Activated T-cell treated with anti-CD3 and anti-CD28 coated beads for 4 hours (primary cell): ENCODE measurements at places on chromosomes 7 and 10.

DNA sequence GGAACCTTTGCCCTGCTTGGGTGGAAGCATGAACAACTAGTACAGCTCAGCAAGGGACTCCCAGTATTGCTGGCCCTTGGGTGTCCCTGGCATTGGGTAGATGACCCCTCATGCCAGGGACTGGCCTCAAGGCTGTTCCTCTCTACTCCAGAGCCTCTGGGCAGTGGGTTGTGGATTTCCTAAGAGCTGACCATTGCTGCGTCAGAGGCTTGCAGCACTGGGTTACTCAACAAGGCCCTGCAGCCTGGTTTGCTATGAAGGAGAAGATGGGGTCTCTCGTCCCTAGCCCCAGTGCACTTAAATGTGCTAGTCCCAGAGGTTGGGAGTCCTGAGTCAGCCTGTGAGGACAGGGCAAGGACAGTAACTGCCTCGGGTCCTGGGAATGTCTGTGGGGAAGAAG, 2.5 kb downstream of the VSIR start:
- DNase-seq = no peak

GRCh38 chr10:94315024-94315451, 47.7 kb downstream of the NOC3L start:
- DNase-seq = no peak

DNA sequence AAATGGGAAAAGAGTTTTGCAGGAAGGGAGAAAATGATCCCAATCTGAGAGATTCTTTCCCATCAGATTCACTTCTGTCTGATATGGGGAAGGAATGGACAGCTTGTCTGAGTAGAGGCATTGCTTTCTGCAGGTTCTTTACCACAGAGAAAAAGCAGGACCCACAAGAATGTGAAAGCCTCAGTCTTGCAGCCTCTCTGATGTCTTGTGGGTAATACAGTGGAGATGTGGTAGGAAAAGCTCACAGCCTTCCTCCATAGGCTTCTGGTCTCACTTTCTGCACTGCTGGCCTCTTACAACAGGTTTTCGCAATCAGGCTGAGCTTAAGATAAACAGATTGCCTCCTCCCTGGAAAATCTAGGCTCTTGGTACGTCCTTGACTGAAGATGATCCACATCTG, 551 bp downstream of the IFIT1 start:
- DNase-seq = no peak

DNA sequence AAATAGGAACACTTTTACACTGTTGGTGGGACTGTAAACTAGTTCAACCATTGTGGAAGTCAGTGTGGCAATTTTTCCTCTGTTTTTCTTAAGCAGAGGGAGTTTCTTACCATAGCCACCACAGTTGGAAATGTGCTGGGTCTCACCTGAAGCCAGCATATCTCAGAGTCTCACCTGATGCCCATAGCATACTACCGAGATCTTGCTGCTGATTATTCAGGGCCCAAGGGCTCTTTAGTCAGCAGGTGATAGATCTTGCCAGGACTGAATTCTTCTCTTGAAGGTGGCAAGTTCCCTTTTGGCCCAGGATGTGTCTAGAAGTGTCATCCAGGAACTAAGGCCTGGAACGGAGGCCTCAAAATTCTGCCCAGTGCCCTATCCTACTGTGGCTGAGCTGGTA, 215.4 kb downstream of the CCDC7 start:
- no peak for DNase-seq
